ENCODE measurements at places on chromosomes 11 and 22.

GRCh38 chr11:80129396-80129795 is 688.6 kb upstream of the TENM4 start:
- DNase-seq = no peak

DNA sequence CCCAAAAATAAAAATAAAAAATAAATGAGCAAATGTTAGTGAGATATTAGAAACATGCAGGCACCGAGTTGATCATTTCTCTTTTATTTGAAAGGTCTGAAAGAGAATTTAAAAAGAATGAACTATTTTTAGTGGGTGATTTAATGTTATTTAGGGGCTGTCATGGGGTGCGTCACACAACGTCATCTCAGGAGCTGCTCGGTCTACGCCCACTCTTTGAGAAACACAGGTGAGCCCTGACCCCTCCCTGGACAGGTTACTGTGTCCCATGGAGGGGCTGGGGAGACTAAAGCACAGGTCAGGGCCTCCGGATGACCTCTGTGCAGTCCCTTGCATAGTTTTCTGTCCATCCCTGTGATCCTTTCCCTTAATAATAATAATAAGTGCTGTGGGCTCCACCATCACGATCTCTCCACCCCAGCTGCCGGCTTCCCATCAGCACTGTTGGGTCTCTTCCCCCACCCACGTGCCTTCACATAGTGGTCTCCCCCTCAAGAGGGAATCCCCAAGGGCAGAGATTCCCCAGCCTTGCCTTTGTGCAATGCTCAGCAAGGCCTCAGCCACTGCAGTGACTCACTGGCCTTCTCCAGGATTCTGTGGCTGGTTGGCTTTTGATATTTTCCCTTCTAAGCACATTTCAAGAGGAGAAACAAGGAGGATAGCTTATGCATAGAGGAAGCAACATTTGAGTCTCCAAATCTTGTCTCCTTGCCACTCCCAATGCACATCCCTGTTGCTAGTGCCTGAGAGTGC is 159.9 kb downstream of the TTC17 start:
- DNase-seq = no peak

GRCh38 chr11:107898270-107898669 is 30.0 kb upstream of the RAB39A start:
- DNase-seq = peak; percentile 14

GRCh38 chr11:86874304-86875056 is 74.1 kb downstream of the PRSS23 start:
- no peak for DNase-seq

- DNase-seq = no peak
Measured at GRCh38 chr22:20829491-20830134, 29.0 kb downstream of the PI4KA start.

GRCh38 chr22:29742326-29742725 is 22.5 kb downstream of the CABP7 start:
- DNase-seq = no peak

DNA sequence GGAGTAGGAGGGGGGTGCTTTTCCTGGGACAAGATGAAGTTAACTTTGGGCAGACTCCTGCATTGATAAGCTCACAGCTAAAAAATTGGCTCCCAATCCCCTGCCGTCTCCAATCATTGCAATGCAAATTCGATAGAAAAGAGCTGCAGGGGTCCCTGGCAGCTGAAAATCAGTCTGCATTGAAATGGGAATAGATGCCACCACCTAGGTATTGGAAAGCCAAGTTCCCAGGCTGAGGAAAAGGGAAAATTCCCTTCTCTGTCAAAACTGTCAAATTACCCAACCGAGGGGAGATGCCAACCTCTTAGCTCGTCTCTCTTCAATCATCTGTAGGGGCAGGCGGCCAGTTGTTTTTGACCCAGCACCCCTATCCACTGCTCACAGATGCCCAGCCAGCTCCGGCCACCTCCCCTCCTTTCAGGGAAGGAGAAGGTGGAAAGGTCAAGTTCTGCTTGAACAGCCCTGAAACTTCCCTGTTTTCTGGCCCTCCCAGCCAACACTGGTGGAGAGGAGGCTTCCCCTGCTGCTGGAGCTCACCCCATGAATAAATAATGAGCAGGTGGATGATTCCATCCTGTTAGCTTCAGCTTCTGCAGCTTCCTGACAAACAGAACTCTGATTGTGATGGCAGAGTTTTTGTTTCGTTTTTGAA is 916.3 kb downstream of the TBC1D22A start:
- no peak for DNase-seq

DNA sequence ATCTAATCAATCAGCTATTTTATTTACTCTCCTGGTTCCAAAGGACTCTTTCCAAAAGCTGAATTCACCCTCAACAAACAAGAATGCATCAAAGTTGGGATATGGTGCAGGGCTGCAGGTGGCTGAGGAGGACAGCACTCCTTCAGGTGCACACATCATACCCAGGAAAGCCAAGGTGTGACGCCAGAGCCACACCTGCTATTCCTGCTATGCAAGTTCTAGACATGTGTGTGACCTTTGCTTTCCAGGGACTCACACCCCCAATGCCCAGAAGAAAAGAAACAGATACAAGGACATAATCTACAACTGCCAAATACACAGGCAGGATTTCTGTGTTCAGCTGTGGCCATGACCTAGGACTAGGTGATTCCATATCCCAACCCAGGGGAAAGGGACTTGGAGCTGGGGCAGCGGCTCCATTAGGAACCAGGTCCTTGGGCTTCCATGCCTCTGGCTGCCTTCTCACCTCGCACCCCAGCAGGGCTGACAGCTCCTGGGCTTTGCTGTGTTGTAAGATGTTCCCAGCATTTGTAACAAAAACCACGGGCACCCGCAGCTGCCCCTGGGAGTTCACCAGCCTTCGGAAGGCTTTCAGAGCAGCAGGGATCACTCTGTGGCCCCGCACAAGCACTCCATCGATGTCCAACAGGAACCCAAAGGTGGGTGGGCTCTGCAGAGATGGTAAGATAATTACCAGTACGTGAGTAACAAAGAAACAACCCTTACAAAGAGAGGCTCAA is 9.8 kb downstream of the HDHD5 start:
- no peak for DNase-seq

DNA sequence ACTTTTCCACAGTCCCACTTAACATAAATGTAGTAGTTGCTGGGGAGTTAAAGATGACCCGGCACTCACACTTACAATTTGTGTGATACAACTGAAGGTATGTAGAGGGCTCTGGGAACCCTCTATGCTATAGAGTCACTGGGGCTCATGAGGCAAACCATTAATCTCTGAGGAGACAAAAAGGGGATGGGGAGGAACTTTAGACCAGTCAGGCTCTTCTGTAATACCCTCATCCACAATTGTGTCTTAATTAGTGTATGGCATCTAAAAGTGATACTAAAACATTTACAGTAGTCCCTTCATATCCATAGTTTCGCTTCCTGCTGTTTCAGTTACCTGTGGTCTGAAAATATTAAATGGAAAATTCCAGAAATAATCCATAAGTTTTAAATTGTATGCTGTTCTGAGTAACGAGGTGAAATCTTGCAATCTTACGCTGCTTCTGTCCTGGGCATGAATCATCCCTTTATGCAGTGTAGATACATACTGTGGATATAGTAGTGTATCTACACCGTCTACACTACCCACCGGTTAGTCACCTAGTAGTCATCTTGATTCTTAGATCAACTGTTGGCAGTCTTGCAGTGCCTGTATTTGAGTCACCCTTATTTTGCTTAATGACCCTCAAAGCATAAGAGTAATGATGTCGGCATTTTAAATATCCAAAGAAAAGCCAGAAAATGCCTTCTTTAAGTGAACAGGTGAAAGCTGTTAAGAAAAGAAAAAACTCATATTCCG is 12.2 kb downstream of the CBL start:
- DNase-seq = no peak

DNA sequence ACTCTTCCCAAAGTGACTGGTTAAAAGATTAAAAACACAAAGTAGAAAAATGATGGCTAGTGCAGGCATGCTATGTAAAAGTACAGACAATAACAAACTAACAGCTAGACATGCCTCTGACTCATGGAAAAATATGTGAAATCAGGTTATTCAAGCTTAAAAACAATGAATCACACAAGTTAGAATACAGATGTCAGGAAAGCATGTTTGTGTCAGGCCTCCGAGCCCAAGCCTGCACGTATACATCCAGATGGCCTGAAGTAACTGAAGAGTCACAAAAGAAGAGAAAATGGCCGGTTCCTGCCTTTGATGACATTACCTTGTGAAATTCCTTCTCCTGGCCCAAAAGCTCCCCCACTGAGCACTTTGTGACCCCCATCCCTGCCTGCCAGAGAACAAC is 110.1 kb downstream of the NOX4 start:
- no peak for DNase-seq

DNA sequence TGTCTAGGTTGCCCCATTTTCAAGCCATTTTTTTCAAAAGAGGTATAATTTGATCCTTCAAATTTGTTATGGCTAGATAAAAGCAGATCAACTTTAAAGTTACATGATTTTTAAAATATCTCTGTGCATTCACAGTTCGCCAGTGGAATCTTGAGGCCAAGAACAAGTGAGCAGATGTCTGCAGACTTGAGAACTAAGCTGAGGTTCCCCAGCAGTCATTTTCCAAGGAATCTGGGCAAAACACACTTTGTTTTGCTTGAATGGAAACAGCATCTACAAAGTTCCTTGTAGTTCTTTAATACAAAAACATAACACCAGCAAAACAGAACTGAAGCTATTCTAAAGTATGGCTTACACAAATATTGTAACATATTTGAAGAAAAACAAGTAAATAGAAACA is 7.7 kb downstream of the MPPED2 start:
- DNase-seq = no peak

- DNase-seq = no peak
Measured at GRCh38 chr11:69495441-69496201, 14.2 kb downstream of the LINC01488 start.

DNA sequence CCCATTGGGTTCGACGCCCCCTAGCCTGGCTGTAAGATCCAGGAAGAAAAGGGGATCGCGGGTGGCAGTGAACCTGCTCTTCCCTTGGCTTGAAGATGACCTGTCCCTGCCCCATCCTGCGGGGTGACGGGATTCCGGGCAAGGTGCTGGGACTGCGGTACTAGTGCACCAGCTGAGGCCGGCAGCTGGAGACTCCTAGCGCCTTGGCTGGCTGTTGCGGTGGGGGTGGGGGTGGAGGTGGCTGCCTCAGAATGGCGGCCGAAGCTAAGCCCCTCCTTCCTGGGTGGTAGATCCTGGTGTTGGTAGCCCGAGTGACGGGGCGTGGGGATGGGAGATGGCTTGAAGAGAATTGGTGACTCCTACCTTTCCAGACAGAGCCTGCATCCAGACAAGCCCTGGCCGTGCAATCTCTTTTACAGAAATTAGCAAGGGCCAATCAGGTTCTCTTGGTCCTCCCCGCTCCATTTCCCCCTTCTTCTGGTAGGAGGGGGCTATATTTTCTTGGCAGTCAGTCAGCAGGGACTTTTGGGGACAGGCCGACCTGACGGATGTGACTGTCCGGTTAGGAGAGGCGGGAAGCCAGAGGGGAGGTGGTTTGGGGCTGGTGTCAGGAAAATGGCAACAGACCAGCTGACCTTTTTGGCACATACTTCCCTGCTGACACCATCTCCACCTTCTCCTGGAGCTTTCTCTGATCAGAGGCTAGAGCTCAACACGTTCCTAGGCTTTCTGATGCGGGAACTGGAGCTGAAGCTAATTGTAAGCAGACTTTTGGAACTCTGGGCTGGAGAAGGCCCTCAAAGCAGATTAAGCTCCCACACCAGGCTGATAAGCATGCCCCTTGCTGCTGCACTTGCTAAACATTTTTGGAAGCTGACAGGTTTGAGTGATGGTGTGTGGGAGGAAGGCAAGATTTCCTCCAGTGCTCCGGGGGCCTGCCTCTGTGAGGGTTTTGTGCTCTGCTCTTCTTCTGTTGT is 2.0 kb downstream of the NAV2 start:
- DNase-seq = no peak

- no peak for DNase-seq
Measured at GRCh38 chr11:75813622-75814039, 1.4 kb upstream of the UVRAG start.

DNA sequence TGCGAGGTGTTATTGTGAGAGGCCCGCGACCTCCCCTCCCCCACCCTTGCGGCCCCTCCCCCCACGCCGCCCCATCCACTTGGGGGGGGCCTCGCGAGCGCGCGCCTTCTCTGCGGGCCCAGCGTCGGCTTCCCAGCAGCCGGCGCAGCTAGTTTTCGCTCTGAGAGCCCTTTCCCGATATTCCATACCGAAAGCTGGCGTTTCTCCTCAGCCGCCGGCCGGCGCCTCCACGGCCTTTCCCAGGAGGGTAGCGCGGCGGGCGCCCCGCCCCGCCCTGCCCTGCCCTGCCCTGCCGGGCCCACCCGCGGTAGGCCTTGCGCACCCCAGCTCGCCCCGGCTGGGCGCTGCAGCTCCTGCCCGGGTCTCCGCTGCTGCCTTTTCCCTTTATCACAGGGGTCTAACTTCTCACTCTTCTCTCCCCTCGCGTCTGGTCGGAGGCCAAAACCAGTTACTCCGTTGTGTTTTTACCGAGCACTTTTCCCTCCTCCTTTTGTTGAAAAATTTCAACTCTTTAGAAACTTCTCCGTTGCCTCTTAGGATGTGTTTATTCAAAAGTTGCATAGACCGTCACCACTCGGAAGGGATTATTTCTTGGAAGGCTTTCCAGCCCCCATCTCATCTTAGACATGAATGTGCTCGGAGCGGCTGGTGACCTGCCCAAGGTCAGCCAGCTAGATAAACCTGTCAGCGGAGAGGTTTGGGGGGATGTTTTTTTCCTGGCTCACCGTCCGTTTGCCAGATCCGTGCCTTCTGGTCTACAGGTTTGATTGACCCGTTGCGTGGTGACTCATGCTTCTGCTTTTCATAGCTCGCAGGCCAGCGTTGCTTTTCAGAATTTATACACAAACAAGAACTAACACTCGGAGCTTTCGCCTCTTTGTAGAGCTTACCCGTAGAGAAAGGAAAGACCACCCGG is 648 bp downstream of the PAFAH1B2 start:
- peak; percentile 4 for DNase-seq

- no peak for DNase-seq
Measured at GRCh38 chr22:24392218-24392931, 35.0 kb upstream of the ADORA2A start.

DNA sequence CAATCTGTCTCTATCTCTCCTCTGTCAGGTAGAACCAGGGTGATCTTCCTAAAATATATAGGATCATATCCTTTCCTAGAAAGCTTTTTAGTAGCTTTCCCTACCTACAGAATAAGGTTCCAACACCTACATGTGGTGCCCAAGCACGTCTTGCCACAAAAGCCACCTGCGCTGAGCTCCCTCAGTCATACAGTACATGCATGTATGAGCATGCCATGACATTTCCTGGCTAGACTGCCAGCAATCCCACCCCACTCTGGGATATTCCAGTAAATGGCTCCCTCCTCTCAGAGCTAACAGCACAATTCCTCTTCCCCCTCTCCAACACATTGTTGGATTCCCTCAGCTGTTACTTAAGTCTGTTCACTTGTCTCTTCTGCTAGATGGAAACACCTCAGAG is 398.0 kb downstream of the TENM4 start:
- DNase-seq = no peak

DNA sequence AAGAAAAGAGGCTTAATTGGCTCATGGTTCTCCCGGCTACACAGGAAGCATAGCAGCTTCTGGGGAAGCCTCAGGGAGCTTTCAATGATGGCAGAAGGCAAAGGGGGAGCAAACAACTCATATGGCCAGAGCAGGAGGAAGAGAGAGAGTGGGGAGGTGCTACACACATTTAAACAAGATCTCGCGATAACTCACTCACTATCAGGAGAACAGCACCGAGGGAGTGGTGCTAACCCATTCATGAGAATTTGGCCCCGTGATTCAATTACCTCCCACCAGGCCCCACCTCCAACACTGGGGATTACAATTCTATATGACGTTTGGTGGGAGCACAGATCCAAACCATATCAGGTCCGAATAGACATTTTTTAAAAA is 41.7 kb upstream of the APLNR start:
- DNase-seq = no peak

- no peak for DNase-seq
Measured at GRCh38 chr11:75562836-75563484, 907 bp downstream of the SERPINH1 start.

GRCh38 chr11:120215634-120216033 is 4.8 kb downstream of the OAF start:
- DNase-seq = no peak
